ENCODE measurements at places on chromosomes 2 and 18.

- DNase-seq, result no peak
These were observed 6.0 kb upstream of the CRYBA2 start for GRCh38 chr2:218999021-218999880.

- DNase-seq, result no peak
These were observed 417.7 kb upstream of the SLC14A2 start for GRCh38 chr18:45197526-45197970.

GRCh38 chr2:10576456-10576855, 113.3 kb downstream of the NOL10 start:
- no peak for DNase-seq

DNA sequence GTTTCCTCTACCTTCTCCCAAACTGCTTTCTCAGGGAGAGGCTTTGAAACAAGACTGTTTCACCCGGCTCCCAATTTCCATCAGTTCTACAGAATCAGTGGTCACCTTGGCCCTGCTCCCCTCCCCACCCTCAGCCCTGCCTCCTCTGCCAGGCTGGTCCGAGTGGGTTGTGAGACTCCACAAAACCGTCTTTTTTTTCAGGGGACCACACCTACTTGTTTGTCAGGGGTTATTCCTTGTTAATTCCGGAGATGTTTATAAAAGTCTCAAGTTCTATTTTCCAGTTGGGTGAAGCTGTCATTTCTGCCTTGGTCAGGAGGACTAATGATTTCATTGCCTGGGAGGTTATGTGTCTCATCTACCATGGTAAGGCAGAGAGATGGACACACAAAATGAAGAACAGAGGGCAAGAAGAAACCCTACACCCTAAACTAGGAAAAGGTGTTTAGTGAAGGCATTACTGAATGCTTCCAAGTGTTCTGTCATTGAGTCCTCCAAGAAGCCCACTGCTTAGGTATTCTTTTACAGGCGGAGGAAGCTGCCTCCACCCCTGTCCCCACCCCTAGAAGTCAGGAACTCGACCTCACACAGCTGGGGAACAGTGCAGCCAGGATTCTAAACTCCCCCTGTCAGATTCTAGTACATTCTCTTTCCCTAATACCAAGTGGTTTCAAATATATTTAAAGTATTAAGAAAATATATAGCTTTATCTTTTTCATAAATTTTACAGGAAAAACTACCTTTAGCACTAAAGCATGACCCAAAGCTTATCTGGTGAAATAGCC, 46.3 kb downstream of the COPS8 start:
- DNase-seq, result no peak

DNA sequence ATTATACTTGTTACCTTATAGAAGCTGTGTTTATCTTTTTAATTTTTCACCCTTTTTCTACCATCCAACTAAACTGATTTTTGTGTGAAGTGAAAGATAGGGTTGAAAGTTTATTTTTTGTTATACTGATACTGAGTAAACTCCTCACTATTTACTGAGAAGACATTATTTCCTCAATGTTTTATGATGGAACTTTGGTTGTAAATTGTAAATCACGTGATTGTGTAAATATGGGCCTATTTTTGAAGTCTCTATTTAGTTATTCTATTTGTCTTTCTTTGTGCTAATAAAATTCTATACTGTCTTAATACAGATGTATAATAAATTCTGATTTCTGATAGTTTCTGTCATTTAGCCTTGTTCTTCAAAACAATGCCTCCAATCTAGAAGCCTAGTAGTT, 697.2 kb upstream of the SLC8A1 start:
- no peak for DNase-seq

DNA sequence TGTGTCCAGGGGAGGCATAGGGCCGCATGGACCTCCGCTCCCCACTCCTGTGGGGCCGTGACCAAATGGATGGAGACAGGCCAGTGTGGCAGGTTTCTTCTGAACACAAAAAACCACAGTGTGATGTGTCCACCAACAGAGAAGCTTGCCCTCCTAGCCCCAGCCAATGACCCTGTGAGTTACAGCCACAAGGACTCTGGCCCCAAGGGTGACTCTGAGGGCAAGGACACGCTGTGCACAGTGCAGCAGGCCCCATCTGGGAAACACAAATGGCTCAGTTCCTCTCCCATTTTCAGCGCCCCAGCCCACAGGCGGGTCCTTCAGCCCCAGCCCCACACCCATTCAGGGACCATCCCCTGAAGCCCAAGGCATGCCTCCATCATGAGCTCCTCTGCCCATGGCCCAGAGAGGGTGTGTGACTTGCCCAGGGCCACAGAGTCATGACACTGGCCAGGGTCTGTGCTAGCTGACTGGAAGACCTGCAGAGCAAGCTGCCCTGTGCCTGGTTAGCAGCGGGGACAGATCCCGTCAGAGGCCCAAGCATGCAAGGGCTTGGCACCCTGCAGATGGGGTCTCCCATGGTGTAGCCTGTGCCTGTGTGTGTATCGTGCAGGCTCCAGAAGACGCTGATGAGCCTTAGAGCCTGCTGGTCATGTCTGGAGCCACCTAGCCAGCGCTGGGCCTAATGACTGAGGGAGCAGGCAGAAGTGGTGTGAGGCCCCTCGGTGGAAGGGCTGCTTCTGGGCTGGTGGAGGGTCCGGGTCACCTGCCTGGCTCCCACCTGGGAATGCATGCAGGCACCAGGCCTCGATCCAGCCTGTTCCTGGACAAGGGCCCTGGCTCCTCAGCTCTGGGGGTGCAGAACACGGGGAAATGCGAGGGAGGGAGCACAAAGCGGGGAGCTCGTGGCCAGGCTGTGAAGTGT, 47.7 kb downstream of the HS6ST1 start:
- DNase-seq, result no peak

DNA sequence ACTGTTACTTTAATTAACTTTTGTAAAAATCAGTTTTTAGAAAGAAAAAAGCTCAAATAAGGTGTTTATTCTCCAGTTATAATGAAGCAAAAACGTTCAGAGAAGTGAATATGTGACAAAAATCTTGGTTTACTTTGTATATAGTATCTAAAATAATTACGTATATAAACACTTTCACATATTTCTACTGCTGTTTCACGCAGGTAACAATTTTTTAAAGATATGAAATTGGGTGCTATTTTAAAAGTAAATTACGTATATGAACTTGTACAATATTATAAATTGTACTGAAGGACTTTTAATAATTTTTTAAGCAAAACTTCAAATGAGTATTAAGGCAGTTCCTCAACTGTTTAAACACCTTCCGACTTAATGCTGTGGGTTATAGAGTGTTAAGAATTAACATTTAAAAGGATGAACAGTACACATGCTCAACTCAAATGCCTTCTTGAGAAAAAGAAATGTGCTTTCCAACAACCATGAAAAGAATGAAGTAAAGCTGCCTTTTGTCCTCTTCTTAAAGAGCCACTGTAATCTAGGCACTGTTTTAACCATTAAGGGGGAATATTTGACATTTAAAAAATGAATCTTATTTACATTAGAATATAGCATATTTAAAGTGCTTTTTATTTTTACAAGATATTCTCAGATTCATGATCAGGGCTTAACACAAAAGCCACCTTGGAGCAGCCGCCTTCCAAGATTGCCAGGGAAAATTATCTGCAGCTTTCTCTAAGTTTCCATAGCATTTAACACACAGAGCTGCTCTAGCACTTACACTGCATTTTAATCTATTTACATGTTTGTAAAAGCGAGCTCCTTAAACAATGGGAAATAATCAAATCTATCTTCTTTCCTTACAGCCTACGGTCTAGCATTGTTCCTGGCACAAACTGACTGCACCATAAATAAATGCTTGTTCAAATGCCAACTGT, 56.5 kb upstream of the CDKL4 start:
- DNase-seq, result no peak

GRCh38 chr2:169015943-169016342, 15.2 kb downstream of the ABCB11 start:
- no peak for DNase-seq

DNA sequence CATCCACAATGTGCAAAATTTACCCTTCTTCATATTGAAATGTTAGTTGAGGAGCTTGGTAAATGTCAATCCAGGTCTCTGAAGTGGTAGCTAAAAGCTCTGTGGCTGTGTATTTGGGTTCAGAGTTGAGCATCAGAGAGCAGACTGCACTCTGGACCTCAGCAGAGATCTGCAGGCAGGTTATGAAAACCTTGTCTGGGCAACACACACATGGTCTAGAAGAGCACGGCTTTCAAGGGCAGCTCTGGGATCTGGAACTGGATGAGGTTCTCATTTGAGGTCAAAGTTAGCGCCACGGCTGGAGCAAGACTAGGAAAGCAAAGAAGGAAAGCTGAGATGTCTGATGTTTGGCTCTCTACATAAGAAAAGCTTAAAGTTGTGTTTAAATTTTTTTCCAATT, 243.0 kb downstream of the SH3BP4 start:
- no peak for DNase-seq

- DNase-seq, result no peak
These were observed 12.3 kb downstream of the CROCC2 start for GRCh38 chr2:240918258-240919091.

DNA sequence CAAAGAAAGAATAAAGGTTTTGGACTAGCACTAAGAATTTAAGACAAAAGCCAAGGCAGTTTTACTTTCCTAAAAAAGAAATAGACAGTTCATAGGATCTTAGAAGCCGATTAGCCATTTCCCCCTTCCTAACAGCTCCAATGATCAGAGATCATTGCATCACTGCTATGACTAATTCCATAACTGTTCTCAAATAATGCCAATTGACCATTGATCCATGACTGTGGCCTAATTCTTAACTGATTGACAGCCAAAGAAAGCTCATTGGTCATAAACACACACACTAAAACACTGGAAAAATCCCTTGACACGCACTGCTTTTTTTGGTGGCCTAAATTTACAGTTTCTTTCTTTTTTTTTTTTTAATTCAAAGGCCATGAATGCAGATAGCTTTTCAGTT, 345.0 kb upstream of the ACVR2A start:
- no peak for DNase-seq

- DNase-seq, result no peak
These were observed 319.3 kb downstream of the PTPRM start for GRCh38 chr18:7886436-7886835.

DNA sequence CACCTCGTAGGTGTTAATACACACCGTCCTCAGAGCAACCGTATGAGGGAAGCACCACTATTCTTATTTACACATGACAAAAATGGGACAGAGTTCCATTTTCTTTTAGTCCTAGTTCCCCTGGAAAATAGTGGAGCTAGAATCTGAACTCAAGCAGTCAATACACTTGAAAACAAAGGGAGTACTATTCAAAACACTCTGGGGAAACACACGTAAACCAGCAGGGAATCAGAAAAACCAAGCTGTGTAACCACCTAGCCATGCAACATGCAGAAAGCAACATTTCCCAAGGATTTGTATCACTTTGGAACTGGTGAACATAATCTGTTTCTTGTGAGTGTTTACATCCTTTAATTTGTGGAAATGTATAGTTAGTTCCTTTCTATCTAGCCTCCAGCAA, 208.2 kb downstream of the UBE2E3 start:
- DNase-seq, result no peak

DNA sequence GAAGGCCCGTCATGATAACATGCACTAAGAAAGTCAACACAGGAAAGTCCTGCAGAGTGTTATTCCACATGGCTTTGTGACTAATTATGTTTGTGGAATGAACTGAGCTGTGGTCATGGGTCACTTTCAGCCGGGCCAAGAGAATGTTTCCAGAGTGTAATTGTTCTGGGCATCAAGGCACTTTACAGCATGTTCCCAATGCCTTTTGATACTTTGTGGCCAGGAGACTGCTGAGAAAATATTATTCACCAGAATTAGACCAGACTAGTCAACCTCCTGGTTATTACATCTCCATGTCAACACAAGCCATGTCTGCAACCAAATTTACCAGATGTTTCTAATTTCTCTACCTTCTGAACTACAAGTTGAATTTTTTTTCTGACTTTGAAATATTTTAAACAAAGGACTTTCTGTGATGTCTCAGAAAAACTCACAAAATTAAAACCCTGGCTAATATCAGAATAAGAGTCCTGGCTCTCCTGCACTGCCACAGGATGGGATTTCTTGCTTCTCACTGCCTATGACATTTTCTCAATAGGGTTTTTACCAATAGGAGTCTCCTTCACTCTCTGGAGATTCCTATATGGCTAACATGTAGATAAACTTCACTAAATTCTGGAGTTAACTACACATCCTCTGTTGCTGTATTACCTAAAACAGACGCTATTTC, 90.6 kb upstream of the WDR75 start:
- no peak for DNase-seq

DNA sequence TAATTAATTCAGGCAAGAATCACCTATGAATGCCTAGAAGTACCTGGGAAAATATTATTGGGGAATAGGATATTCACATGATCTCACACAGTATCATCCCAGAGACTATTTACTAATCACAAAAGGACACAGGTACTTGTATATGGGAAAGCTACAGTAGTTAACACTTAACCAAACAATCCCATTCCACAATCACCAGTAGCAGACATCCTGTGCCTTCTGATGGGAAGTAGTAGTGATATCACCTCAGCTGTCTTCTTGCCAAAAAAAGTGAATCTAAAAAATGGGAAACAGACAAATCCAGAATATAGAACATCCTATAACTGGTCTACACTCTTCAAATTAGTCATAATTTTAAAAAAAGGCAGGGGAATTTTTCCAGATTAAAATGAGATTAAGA, 75.6 kb upstream of the CCDC150 start:
- DNase-seq, result no peak

- no peak for DNase-seq
These were observed 366.9 kb downstream of the OSR1 start for GRCh38 chr2:18991177-18992168.

DNA sequence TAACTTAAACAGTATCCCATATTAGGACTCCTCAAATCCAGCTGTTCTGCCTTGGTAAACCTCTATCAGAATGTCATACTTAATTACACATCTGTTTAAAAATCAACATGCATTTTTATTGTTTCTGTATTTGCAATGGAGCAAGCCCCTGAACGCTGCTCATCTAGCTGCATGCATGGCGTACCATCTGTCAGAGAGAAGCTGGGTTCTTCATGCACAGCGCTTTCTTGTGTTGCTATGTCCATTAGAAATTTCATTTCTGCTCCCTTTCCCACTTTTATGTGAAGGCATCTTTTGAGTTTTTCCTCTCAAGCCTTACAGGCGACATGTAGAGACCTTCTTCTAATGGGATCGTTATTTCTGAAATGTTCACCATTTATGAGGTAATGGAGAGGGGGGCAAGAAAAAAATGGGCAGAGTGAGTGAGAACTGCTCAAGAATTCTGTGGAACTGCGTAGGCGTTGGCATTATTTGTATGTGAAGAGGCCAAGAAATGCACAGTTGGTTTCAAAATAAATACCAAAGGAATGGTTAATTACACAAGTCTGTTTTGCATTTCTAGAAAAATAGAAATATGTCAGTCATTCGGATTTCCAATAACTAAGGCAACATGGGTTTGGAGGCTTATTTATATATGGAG, 31.6 kb downstream of the INSIG2 start:
- no peak for DNase-seq

DNA sequence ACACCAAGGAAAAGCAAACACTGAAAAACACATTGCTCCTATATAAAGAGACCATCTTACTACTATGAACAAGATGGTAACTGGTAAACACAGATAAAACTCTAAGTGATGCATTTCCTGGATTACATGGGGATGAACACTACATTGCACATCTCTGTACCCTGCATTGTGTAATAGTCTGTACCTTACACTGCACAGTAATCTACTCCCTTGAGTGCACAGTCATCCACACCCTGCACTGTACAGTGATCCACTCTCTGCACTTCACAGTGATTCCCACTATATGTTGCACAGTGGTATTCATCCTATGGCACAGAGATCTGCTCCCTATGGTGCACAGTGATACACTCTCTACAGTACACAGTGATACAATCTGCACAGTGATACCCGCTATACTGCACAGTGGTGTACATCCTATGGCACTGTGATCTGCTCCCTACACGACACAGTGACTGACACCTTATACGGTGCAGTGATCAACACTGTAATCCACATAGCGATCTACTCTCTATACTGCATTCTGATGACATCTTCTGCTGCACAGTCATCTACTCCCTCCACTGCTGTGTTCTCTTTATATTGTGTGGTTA, 462.2 kb upstream of the RGPD4 start:
- no peak for DNase-seq

Measured in stimulated activated CD8-positive, alpha-beta memory T cell treated with anti-CD3 and anti-CD28 coated beads, Interleukin-4, amount 100 ng/mL, for 1 hour (primary cell).